ENCODE measurements at places on chromosomes 12 and 14.

GRCh38 chr12:66191547-66192126 is 2.6 kb downstream of the IRAK3 start:
- DNase-seq: no peak

GRCh38 chr12:19018302-19018970 is 111.1 kb upstream of the PLEKHA5 start:
- no peak for DNase-seq

GRCh38 chr12:78863482-78864402 is 832 bp upstream of the SYT1 start:
- DNase-seq: peak; percentile 24

DNA sequence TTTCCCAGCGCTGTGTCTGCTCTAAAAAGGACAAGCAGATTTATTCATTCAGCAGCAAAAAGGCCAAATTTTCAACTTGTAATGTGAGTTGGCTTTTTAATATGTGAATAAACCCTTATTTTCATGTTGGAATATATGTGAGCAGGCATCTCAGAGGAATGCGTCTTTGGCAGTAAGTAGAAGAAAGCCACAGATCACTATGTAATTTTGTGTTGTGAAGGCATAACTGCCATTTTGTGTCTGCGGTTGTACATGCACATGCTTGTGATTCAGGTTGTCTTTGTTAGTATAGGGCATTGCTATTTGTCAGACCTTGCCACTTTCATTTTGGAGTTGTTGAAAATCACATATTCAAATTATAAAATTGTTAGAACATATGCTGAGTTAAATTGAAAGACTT is 398.8 kb upstream of the RGS6 start:
- DNase-seq: no peak

- no peak for DNase-seq
Observed at GRCh38 chr12:121942145-121942718, 23.8 kb downstream of the CFAP251 start.

GRCh38 chr12:49984476-49985359 is 12.0 kb downstream of the AQP6 start:
- no peak for DNase-seq

DNA sequence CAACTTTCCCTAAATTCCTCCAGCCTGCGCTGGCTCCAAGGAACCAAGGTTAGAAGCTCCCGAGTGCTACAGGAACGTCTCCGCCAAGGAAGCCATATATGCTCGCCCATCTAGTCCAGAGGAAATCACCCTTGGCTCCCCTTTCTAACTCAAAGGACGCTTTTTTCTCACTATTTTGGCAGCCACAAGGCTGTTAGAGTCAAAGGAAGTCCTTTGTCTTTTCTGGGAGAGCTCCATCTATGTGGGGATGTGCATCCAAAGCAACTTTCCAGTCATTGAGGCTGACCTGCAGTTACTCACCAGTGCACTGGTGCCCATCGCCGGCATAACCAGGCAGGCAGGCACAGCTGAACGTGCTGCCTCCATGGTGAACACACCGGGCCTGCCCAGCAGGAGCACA is 37.6 kb downstream of the RTRAF start:
- DNase-seq: no peak

DNA sequence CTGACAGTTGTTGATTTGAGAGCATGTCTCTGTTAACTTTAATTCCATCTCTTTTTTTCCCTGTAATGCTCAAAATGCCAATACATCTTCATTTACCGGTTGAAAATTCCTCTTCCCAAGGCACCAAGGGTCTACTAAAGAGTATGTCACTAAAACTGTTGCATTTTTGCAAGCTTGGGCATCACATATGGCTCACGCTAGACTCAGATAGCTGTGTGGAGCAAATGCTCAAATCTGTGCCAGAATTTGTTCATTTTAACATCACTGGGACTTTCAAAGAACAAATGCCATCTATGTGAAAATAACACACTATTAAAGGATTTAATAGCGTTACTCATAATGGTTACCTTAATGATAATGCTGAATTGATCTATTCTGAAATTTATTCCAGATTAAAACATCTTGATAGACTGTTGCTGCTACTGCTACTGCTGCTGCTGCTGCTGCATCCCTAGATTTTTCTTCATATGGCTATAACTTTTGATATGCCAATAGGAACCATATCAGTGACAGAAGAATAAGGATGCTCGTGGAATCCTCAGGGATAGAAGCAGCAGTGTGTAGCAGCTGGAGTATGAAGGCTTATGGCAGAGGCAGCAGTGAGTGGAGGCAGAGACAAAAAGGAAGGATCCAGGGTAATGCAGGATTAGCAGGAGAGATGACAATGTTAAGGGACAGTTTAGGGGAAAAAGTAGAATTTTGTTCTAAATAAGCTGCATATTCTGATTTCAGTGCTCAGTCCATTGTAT is 57.3 kb downstream of the MGAT4C start:
- DNase-seq: no peak

Data from neural crest cell (in vitro differentiated cells).